ENCODE measurements at places on chromosomes 12 and 14.

GRCh38 chr14:75175677-75176141, 703 bp downstream of the TMED10 start:
- DNase-seq, result no peak

DNA sequence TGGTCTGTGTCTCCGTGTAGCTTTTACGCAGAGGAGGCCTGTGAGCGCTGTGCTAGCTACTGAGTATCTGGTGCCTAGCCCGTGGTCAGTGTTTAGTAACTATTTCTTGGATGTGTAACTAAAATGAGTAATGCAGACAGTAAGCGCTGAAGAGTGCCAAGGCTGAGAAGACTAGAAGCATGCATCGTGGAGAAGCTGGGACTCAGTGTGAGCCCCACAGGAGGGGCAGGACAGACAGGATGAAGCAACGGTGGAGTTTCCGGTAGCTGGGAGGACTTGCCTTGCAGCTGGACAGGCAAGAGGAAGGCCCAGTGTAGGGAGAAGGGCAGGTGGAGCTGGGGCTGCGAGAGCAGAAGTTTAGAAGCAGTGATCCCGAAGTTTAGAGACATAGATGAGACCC, 233.4 kb upstream of the FKBP4 start:
- no peak for DNase-seq

DNA sequence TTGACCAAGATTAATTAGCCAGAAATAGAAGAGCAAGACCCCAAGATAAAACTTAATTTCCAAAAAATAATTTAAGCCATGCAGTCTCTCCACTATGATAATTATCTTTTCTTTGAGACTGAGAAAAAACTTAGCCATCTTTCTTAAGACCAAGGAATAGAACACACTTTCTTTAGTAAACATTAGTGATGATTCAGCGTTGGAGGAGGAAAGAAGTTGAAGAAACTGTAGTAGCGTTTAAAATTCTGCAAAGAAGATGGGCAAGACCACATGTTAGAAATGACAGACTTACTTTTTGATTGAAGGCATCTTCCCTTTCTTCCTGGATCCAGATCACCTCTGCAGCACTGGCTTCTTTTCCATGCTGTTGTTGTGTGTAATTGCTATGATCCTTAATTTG, 124.8 kb upstream of the RASSF8 start:
- no peak for DNase-seq

DNA sequence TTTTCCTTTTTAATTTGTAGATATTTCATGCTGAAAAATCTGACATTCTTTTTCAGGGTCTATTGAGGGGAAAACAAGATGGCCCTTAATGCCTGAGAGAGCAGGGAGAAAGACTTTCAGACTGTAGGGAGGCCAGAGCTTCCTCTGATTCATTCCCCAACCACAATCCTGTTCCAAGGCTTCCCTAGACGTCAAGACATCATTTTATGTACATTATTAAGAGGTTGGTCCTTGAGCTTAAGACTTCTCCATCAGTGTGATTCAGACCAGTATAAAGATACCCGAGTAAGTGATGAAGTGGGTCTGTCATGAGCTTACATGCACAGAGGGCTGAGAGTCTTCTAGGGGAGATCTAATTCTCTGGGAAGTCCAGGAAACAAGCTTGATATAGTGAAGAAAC, 57.3 kb downstream of the AVPR1A start:
- DNase-seq, result no peak

GRCh38 chr14:100146531-100147091, 12.8 kb downstream of the DEGS2 start:
- DNase-seq, result no peak

GRCh38 chr14:75615200-75615599, 36.8 kb downstream of the FLVCR2 start:
- no peak for DNase-seq

GRCh38 chr12:16220120-16220519, 57.4 kb downstream of the SLC15A5 start:
- DNase-seq, result no peak

DNA sequence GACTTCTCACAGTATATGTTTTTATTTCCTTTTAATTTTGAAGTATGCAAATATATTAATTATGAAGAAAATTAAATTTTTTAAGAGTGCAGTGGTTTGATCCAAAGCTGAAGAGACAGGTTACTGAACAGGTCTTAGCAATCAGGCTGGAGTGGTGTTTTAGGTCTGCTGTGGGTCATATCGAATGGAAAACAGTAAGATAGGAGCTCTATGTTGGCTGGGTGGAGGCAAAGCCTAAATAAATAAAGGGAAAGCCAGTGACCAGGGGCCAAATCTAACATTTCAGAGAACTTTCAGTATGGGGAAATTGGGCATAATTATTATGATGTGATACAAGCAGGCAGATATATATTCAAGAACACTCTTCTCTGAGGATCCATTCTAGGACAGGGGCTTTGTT, 12.7 kb upstream of the TSPAN8 start:
- no peak for DNase-seq

Measured in stimulated activated CD4-positive, alpha-beta T cell treated with anti-CD3 and anti-CD28 coated beads, TNF-alpha, amount 100 ng/mL, for 24 hours (primary cell).